PC-9 (cell line): ENCODE measurements at places on chromosomes 6 and 20. TPM values are rescaled to one million over a fixed set of nuclear protein-coding genes. Genes with fewer than 3 reads are reported as not detected.

The TSPO2 gene
- total RNA-seq: not detected in 2 replicates

- DNase-seq: no peak
Measured at GRCh38 chr20:43917380-43917779, 2.7 kb downstream of the TOX2 start.

GRCh38 chr20:40521962-40522361 is 167.1 kb downstream of the MAFB start:
- DNase-seq: no peak

The SRXN1 gene
- 167 and 204 TPM in 2 replicates for total RNA-seq

DNA sequence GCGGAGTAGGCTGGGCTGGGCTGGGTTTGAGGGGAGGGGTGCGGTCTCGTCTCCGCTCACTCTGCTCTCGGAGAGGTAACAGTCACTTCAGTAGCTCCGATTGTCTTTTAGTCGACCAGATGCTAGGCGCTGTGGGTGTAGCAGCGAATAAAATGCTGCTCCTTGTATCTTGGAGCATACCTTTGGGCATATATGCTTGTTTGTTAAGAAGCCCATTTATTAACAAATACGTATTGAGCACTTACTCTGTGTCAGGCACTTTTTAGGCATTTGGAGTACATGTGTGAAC is 545 bp downstream of the ACTR5 start:
- peak; percentile 72 for DNase-seq

DNA sequence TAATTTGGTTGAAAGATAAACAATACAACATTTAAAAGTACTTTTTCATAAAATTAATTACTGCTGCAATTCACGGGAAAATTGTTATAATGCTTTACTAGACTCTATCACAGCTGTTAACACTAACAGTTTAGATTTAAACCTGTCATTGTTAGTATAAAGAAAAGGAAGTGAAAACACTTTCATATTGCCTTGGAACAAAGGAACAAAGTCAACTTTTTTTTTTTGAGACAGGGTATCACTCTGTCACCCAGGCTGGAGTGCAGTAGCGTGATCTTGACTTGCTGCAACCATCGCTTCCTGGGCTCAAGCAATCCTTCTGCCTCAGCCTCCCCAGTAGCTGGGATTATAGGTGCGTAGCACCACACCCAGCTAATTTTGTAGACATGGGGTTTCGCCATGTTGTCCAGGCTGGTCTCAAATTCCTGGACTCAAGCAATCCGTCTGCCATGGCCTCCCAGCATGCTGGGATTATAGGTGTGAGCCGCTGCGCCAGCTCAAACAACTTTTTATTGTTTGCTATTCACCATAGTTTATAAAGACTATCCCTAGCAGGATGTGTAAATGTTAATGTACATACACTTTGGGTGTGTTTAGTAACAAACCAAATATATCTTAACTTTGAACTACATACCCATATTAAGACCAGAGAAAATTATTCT is 22.1 kb downstream of the SLC35A1 start:
- DNase-seq: no peak

The TRIM10 gene
- not detected in 2 replicates for total RNA-seq
